Activated CD8-positive, alpha-beta T cell treated with anti-CD3 and anti-CD28 coated beads for 36 hours (primary cell): ENCODE measurements at places on chromosomes 1 and 21. TPM values are rescaled to one million over a fixed set of nuclear protein-coding genes. Genes with fewer than 3 reads are reported as not detected.

GJA8 gene
- total RNA-seq: not detected

OR6K2 gene
- total RNA-seq: not detected

DNA sequence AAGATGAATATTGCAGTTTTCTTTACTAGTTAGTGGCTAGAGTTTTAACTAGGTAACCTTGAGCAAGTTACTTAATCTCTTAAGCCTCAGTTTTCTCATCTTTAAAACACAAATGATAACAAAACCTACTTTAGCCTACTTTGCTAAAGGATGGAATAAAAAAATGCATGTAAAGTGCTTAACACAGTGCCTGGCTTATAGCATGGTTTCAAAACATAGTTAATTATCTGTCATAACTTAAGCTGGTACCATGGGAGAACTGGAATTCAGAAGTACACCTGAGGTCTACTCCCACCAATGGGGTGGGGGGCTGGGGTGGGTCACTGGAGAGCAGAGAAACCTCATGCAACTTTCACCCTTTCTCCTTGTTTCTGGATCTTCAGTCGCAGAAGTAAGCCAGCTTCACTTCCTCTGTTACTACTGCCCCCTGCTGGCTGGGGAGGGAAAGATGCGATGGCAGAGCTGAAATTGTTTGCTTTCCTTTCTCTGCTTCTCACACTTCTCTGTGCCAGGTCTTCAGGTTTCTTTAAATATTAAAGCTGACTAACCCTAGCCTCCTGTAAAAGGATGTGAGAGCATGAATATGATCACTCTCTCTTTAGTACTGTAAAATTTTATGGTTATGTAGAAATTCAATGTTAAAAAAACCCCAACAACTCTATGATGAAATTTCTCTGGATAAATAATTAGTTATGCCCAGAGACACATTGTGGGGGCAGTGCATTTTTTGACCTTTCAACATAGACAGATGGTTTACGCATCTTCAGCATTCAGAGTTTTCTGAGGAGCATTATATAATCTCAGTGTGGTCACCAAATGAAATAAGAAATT, 324.2 kb downstream of the HLX start:
- H3K27me3 ChIP-seq: no peaks in the 10 kb centered on the region
- no peaks in the 10 kb centered on the region for H3K36me3 ChIP-seq
- no peaks in the 10 kb centered on the region for H3K4me1 ChIP-seq
- peak; percentile 78 for DNase-seq

DNA sequence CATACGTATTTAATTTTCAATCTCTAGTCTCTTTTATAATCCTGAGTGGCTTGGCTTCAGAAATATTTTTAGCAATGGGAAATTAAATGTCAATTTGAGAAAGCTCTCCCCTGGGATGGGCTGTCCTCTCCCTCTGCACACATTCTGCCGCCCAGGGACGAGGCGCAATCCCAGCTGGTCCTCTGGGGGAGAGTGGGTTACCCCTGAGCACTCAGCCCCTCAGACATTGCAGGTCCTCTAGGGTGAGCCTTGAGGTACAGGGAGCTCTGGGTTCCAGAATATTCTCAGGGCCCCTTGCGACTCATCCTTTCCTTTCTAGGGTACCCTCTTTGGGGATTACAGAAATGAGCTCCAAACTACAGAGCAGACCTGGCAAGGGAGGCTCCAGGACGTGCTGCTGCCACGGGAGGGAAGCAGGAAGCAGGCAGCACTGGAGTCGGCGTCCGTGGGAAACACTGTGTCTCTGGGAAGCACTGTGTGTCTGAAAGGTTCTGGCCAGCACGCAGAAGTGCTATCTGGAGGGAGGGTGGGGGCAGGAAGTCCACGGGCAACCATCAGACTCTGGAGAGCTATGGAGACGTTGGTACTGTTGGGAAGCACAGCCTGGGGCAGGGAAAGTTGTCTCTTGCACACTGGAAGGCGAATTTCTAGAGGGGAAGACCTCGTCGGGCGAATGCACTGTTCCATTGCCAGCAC, 343.3 kb upstream of the VAMP3 start:
- no peak for DNase-seq
- no peaks in the 10 kb centered on the region for H3K27me3 ChIP-seq
- H3K36me3 ChIP-seq: no peaks in the 10 kb centered on the region
- H3K4me3 ChIP-seq: no peak overlapping the region

DNA sequence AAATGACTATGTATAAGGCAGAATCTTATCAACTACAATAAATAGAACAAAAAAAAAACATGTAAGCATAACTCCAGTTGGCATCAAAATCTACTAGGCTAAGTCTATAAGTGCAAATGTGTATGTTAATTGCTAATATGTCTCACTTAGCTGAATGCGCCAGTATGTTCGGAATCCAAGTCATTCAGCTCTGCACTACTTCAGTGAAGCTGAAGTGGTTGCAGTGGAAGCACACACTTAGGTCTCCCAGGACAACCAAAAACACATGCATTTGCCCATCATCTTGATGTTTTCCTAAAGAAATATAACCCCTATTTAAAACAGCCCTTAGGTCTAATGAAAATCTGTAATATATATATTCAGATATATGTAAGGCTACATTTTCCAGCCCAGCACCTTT, 41.0 kb upstream of the RGS2 start:
- H3K27ac ChIP-seq: no peak overlapping the region
- H3K27me3 ChIP-seq: peaks cover 7% of the 10 kb centered on the region
- no peak overlapping the region for H3K4me3 ChIP-seq

DNA sequence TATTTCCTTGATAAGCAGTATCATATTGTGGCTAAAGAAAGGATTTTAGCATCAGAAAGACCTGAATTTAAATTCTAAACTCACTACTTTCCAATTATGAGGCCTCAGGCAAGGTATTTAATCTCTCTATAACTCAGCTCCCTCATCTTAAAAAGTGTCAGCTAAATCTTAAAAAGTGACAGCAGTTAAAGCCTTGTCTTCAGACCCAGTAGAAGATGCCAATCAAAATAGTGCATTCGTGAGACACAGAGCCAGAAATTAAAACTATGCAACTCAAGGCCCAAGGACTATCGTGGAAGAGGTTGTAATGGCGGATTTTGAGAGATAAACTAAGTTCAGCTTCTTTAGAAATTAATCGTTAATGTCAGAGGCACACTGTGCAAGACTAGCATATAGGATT, 677.5 kb upstream of the BRINP3 start:
- no peak overlapping the region for H3K27ac ChIP-seq
- H3K36me3 ChIP-seq: no peaks in the 10 kb centered on the region
- H3K27me3 ChIP-seq: no peaks in the 10 kb centered on the region
- no peak overlapping the region for H3K4me3 ChIP-seq
- DNase-seq: no peak
- no peaks in the 10 kb centered on the region for H3K4me1 ChIP-seq

DNA sequence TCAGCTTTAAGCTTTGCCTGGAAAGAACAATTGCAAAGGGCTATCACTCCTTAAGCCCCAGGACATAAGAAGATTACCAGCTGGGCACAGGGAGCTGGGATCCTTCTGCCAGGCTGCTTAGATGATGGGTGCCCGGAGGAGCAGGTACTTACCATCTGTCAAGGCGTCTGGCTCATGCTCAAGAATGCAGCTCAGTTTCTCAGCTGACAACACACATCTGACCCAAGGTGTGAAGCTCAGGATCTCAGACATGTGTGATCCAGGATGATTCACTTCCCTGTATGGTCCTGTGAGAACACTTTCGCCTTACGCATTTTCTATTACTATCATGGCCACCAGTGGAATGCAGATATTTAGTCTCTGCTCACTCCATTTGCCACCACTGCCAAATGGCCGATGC, 14.7 kb upstream of the DISC1 start:
- peaks cover 44% of the 10 kb centered on the region for H3K4me1 ChIP-seq
- H3K4me3 ChIP-seq: no peak overlapping the region
- H3K27ac ChIP-seq: peak overlapping the region; percentile 89
- no peaks in the 10 kb centered on the region for H3K27me3 ChIP-seq

DNA sequence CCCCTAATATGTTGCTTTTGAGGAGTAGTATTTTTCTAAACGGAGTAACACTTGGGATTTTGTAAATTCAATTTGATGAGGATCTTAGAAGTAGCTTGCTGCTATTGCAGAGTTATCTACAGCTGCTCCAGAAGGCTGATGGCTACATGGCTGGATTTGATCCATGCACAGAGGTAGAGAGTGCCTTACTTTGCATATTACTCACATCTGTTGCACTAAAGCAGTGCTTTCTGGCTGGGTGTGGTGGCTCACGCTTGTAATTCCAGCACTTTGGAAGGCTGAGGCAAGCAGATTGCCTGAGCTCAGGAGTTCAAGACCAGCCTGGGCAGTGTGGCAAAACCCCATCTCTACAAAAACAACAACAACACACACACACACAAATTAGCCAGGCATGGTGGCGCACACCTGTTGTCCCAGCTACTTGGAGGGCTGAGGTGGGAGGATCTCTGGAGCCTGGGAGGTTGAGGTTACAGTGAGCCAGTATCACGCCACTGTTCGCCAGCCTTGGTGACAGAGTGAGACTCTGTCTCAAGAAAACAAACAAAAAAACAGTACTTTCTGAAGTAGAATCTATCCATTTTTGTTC, 24.6 kb downstream of the RALGPS2 start:
- H3K27me3 ChIP-seq: no peaks in the 10 kb centered on the region
- no peak for DNase-seq
- H3K4me3 ChIP-seq: no peak overlapping the region
- no peak overlapping the region for H3K27ac ChIP-seq
- H3K36me3 ChIP-seq: no peaks in the 10 kb centered on the region

DNA sequence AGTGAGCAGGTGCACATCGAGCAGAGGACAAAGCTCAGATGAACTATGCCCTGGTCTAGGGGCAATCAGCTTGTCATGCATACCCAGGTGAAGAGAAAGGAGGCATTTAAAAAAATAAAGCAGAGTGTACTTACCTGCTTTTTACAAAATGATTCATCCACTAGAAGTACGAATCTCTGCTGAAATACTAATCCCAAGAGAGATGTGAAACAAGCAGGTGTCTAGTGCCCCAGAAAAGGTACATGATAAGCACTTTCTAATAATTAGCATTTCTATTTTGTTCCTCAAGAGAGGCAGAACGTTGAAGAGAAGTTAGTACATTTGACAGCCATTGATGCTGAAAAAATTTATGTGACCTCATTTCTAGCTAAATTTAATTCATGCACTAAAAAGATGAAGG, 31.1 kb downstream of the CHODL start:
- no peaks in the 10 kb centered on the region for H3K27me3 ChIP-seq
- no peaks in the 10 kb centered on the region for H3K36me3 ChIP-seq
- H3K4me1 ChIP-seq: no peaks in the 10 kb centered on the region
- no peak overlapping the region for H3K27ac ChIP-seq
- no peak for DNase-seq
- H3K4me3 ChIP-seq: no peak overlapping the region

GRCh38 chr1:64378826-64379225, 91.1 kb upstream of the CACHD1 start:
- no peaks in the 10 kb centered on the region for H3K36me3 ChIP-seq
- no peak for DNase-seq
- H3K4me3 ChIP-seq: no peak overlapping the region
- no peak overlapping the region for H3K27ac ChIP-seq
- no peaks in the 10 kb centered on the region for H3K4me1 ChIP-seq

DNA sequence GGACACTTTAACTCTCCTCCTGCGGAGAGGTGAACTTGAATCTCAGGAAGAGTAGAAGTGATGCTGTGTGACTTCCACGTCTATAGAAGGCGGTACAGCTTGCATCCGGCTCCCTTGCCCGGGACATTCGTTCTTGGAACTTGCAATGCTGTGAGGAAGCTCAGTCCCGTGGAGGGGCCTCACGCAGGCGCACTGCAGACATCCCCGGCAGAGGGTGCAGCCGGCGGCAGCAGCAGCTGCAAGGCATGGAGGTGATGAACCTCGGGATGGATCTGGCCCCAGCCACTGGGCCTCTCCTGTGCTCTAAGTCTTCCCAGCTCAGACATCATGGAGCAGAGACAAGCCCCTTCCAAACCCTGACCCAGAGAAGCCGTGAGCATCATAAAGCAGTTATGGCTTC, 61.8 kb upstream of the SOD1 start:
- H3K27ac ChIP-seq: no peak overlapping the region
- no peak for DNase-seq
- H3K4me3 ChIP-seq: no peak overlapping the region
- H3K36me3 ChIP-seq: no peaks in the 10 kb centered on the region
- H3K27me3 ChIP-seq: no peaks in the 10 kb centered on the region
- no peaks in the 10 kb centered on the region for H3K4me1 ChIP-seq

GRCh38 chr1:86914998-86915736, 732 bp downstream of the HS2ST1 start:
- H3K27ac ChIP-seq: no peak overlapping the region
- no peaks in the 10 kb centered on the region for H3K27me3 ChIP-seq
- peak; percentile 66 for DNase-seq
- peaks cover 18% of the 10 kb centered on the region for H3K36me3 ChIP-seq

- no peak overlapping the region for H3K27ac ChIP-seq
- peaks cover 6% of the 10 kb centered on the region for H3K4me1 ChIP-seq
- DNase-seq: peak; percentile 10
- H3K4me3 ChIP-seq: no peak overlapping the region
- no peaks in the 10 kb centered on the region for H3K36me3 ChIP-seq
Measured at GRCh38 chr1:119372503-119373086, 4.0 kb downstream of the HAO2 start.

DNA sequence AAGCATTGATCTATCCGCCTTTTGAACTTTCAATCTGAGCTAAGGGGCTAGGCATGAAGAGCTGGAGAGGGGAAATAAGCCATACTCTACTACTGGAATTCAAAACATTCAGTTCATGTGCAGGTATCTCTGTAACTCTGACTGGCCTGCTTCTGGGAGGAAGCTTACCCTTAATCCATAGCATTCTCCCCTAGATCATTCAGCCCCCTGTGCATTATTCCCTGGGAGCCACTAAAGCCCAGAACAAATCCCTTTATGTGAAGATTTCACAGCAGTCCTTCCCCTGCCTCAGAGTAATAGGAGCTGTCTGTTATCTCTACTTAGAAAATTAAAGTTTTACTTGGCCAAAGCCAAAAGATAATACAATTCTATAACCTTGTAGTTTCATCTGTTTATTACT, 300.7 kb downstream of the SEC16B start:
- H3K4me1 ChIP-seq: no peaks in the 10 kb centered on the region
- no peak overlapping the region for H3K27ac ChIP-seq
- no peak overlapping the region for H3K4me3 ChIP-seq
- no peaks in the 10 kb centered on the region for H3K36me3 ChIP-seq

DNA sequence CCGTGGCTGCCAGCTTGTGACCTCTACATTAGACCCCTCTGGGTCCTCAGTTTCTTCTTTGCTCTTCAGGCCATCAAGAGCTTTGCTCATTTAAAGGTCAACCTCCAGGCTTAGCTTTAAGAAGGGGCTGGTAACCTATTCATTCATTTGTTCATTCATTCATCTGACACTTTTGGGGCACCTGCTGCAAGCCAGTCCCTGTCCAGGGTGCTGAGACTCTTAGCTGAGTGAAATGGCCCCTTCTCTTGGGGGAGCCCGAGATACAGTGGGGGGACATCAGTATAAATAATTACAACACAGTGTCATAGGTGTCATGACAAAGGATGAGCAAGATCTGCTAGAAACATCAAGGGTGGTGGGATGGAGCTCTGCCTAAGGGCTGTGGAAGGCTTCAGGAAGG, 10.5 kb upstream of the TTC4 start:
- H3K4me3 ChIP-seq: no peak overlapping the region
- no peaks in the 10 kb centered on the region for H3K4me1 ChIP-seq
- no peak overlapping the region for H3K27ac ChIP-seq
